ENCODE measurements at places on chromosomes 1 and 21.
A peak's percentile ranks its signal among the peaks of the same experiment; 100 is the strongest.

DNA sequence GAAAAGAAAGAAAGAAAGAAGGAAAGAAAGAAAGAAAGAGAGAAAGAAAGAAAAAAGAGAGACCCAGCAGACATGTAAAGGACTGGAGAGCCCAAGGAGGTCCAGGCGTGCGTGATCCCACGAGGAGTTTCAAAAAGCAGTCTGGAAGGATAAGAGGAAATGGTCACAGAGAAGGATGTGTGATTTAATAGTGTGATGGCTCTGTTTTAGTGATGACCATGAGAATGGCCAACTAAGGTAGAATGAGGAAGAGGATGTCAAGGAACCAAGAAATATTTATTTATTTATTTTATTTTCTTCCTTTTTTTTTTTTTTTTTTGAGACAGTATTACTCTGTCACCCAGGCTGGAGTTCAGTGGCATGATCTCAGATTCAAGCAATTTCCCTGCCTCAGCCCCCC lies 25.5 kb downstream of the PTGS2 start:
- H3K4me3 ChIP-seq = no peak overlapping the region
- no peak for DNase-seq

- no peak overlapping the region for H3K4me3 ChIP-seq
- H3K36me3 ChIP-seq = peaks cover 28% of the 10 kb centered on the region
- no peaks in the 10 kb centered on the region for H3K27me3 ChIP-seq
- H3K27ac ChIP-seq = no peak overlapping the region
- DNase-seq = no peak
These were observed 79.5 kb downstream of the STUM start for GRCh38 chr1:226627924-226628611.

- no peak overlapping the region for H3K4me3 ChIP-seq
- H3K27ac ChIP-seq = no peak overlapping the region
- H3K36me3 ChIP-seq = no peaks in the 10 kb centered on the region
- no peaks in the 10 kb centered on the region for H3K4me1 ChIP-seq
These were observed 89.4 kb downstream of the SEC16B start for GRCh38 chr1:177880339-177880891.

GRCh38 chr1:10519016-10519417 lies 44.3 kb downstream of the PEX14 start:
- no peaks in the 10 kb centered on the region for H3K36me3 ChIP-seq
- H3K27ac ChIP-seq = no peak overlapping the region
- no peaks in the 10 kb centered on the region for H3K27me3 ChIP-seq
- no peak for DNase-seq
- H3K4me3 ChIP-seq = no peak overlapping the region

DNA sequence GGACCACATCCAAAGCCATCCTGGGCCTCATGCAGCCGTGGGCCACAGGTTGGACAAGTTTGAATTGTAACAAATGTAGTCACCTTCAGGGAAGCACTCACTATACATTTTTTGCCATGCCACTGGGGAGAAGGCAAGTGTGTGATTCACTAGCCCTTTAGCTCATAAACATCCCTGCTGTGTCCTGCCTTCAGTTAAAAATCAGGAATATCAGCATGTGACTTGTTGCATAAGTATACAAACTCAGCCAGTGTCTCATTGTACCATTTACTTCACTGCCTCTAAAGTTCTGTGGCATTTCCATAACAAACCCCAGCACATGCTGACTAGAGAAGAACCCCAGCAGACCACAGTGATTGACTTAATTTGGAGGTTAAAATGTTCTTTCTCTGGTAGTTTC lies 142.0 kb upstream of the C1orf105 start:
- H3K27me3 ChIP-seq = no peaks in the 10 kb centered on the region
- no peaks in the 10 kb centered on the region for H3K4me1 ChIP-seq
- H3K27ac ChIP-seq = no peak overlapping the region
- H3K36me3 ChIP-seq = no peaks in the 10 kb centered on the region

- no peaks in the 10 kb centered on the region for H3K27me3 ChIP-seq
- H3K4me1 ChIP-seq = peaks cover 9% of the 10 kb centered on the region
- no peak overlapping the region for H3K27ac ChIP-seq
- H3K4me3 ChIP-seq = no peak overlapping the region
- no peaks in the 10 kb centered on the region for H3K36me3 ChIP-seq
These were observed 138.7 kb downstream of the RUNX1 start for GRCh38 chr21:34910396-34910795.

- peaks cover 10% of the 10 kb centered on the region for H3K4me1 ChIP-seq
- H3K36me3 ChIP-seq = no peaks in the 10 kb centered on the region
- no peak overlapping the region for H3K4me3 ChIP-seq
- no peak for DNase-seq
- no peaks in the 10 kb centered on the region for H3K27me3 ChIP-seq
- H3K27ac ChIP-seq = no peak overlapping the region
These were observed 25.8 kb downstream of the PIGP start for GRCh38 chr21:37047079-37047478.

GRCh38 chr21:43325968-43326715 lies 100.8 kb downstream of the SIK1 start:
- H3K27me3 ChIP-seq = no peaks in the 10 kb centered on the region
- no peak overlapping the region for H3K4me3 ChIP-seq
- no peak for DNase-seq
- H3K27ac ChIP-seq = no peak overlapping the region
- H3K36me3 ChIP-seq = no peaks in the 10 kb centered on the region

- H3K27ac ChIP-seq = no peak overlapping the region
- H3K36me3 ChIP-seq = no peaks in the 10 kb centered on the region
- no peaks in the 10 kb centered on the region for H3K4me1 ChIP-seq
- no peaks in the 10 kb centered on the region for H3K27me3 ChIP-seq
- no peak for DNase-seq
- H3K4me3 ChIP-seq = no peak overlapping the region
These were observed 83.1 kb upstream of the LYPLAL1 start for GRCh38 chr1:219090607-219091006.

DNA sequence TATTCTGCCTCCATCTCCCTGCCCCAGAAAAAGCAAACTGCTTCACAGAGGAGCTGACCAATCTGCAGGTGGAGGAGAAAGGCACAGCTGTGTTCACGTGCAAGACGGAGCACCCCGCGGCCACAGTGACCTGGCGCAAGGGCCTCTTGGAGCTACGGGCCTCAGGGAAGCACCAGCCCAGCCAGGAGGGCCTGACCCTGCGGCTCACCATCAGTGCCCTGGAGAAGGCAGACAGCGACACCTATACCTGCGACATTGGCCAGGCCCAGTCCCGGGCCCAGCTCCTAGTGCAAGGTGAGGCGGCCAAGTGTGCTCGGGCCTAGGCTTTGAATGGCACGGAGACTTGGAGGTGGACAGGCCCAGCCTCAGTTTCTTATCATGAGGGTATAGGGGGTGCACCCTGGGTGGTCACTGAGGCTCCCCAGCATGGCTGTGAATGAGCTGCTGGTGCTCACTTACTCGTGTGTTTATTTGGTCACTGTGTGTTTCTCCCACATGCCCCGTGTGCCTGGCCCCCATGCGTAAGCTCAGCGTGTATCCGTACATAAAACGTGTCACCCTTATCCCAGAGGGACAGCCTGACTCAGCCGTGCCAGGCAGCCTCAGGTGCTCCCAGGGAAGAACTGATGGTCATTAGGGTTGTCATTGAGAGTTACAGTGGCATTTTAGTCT lies 75.8 kb downstream of the OBSCN start:
- no peaks in the 10 kb centered on the region for H3K4me1 ChIP-seq
- H3K4me3 ChIP-seq = no peak overlapping the region
- H3K36me3 ChIP-seq = no peaks in the 10 kb centered on the region
- H3K27ac ChIP-seq = no peak overlapping the region
- no peak for DNase-seq
- H3K27me3 ChIP-seq = no peaks in the 10 kb centered on the region

- no peak overlapping the region for H3K4me3 ChIP-seq
- DNase-seq = no peak
- H3K4me1 ChIP-seq = no peaks in the 10 kb centered on the region
- no peak overlapping the region for H3K27ac ChIP-seq
These were observed 53.2 kb downstream of the LACTBL1 start for GRCh38 chr1:22919341-22920025.

DNA sequence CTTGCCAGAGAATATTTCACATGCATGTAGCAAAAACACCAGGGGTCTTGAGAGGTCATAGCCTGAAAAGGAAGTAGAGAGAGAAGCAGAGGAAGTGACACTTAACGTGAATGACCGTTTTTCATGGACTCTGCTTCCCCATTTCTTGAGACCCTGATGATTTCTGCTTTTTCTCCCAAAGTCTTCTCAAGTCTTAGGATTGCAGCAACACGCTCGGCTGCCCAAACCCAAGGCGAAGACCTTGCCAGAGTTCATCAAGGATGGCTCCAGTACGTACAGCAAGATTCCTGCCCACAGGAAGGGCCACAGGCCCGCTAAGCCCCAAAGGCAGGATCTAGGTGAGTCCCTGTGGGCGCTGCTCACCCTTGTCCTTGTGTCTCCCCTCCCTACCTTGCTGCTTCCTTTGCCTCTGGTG lies 12.8 kb downstream of the THEMIS2 start:
- H3K27me3 ChIP-seq = no peaks in the 10 kb centered on the region
- peaks cover 67% of the 10 kb centered on the region for H3K36me3 ChIP-seq
- no peak overlapping the region for H3K4me3 ChIP-seq
- no peak for DNase-seq
- H3K27ac ChIP-seq = no peak overlapping the region

GRCh38 chr1:156884560-156885184 lies 8.8 kb upstream of the PEAR1 start:
- H3K4me3 ChIP-seq = no peak overlapping the region
- no peaks in the 10 kb centered on the region for H3K27me3 ChIP-seq
- H3K27ac ChIP-seq = no peak overlapping the region
- H3K4me1 ChIP-seq = no peaks in the 10 kb centered on the region
- DNase-seq = no peak
- no peaks in the 10 kb centered on the region for H3K36me3 ChIP-seq

DNA sequence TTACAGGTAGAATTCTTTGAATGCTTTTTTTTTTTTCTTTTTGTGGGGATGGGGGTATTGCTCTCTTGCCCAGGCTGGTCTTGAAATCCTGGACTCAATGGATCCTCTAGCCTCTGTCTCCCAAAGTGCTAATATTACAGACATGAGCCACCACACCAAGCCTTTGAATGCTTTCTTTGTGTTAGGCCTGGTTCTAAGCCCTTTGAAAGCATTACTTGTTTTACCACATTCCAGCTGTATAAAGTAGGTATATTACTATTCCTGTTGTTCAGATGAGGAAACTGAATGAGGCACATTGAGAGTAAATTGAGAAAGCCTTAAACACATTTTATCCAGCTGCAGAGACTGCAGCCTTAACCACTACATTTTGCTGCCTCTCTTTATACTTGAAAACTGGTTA lies 841.8 kb upstream of the ADGRL4 start:
- no peak overlapping the region for H3K4me3 ChIP-seq
- no peaks in the 10 kb centered on the region for H3K36me3 ChIP-seq
- H3K4me1 ChIP-seq = no peaks in the 10 kb centered on the region
- no peak for DNase-seq
- no peaks in the 10 kb centered on the region for H3K27me3 ChIP-seq

GRCh38 chr1:113678159-113678469 lies 81.2 kb downstream of the PHTF1 start:
- no peaks in the 10 kb centered on the region for H3K36me3 ChIP-seq
- H3K27ac ChIP-seq = no peak overlapping the region
- H3K27me3 ChIP-seq = no peaks in the 10 kb centered on the region
- DNase-seq = no peak

- H3K4me3 ChIP-seq = no peak overlapping the region
- H3K27ac ChIP-seq = no peak overlapping the region
- H3K4me1 ChIP-seq = no peaks in the 10 kb centered on the region
- DNase-seq = no peak
These were observed 161.3 kb downstream of the NEK7 start for GRCh38 chr1:198318085-198318484.

DNA sequence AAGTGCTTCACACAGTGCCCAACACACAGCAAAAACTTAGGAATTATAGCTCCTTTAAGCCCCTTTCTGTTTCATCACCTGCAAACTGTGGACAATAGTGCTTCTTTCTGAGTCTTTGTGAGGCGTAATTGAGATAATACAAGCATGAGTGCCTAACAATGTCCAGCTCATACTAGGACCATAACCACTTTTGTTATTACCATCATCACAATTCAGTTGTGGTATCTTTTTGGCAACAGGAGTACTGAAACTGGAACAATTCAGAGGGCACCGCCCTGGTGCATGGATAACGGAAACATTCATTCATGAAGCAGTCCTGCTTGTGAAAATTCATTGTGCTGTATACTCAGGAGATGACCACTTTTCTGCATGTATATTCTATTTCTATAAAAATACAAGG lies 18.2 kb downstream of the DNAJC11 start:
- no peaks in the 10 kb centered on the region for H3K4me1 ChIP-seq
- no peak for DNase-seq
- no peak overlapping the region for H3K27ac ChIP-seq
- no peaks in the 10 kb centered on the region for H3K27me3 ChIP-seq

DNA sequence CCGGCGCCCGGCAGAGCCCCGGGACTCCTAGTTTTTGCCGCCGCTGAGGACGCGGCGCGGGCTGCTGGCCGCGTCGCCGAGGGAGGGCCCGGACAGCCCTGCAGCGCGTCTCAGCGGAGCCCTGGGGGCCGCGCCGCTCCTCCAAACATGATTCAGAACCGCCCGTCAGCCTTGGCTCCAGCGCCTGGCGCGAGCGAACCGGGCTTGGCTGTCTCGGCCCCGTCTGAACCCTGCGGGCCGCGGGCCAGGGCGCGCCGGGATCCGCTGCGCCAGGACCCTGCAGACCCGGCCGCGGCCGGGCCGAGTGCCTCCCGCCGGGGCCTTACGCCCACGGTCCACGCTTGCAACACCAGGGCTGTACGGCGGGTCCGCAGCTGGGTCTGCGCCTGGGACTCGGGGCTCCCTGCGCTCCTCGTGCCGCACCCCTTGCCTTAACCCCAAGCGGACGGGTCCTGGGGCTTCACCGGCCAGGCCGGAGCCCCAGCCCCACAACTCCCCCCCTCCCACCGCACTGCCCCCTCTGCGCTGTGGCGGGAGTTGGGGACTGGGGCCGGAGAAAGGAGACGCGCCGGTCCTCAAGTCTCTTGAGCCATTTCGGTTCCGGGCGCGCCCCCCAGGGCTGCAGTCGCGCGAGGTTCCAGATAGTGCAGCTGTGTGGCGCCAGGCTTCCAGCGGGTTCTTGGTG lies 48.4 kb upstream of the CD34 start:
- H3K27ac ChIP-seq = no peak overlapping the region
- DNase-seq = no peak
- H3K27me3 ChIP-seq = no peaks in the 10 kb centered on the region
- H3K4me3 ChIP-seq = peak overlapping the region; percentile 27
- peaks cover 3% of the 10 kb centered on the region for H3K4me1 ChIP-seq

DNA sequence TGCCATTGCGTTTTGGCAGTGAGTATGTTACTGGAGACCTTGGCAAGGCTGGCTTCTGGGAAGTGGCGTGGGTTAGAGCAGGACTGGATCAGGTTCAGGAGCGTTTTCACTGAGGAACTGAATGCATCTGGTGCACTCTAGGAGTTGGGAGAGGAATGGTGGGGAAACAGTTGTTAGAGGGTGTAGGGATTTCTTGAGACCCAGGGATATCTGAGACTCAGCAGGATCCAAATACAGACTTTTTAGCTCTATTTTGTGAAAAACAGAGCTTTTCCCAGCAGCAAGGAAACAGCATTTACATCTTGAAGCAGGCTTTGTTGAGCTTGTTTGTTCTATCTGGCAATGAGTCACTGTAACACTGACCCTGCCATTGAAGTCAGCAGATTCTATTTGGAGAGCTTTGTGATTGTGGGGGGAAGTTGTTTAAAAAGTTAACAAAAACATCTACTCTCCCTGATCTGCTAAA lies 56.9 kb upstream of the NRIP1 start:
- H3K27me3 ChIP-seq = no peaks in the 10 kb centered on the region
- no peaks in the 10 kb centered on the region for H3K36me3 ChIP-seq
- H3K4me3 ChIP-seq = no peak overlapping the region
- no peaks in the 10 kb centered on the region for H3K4me1 ChIP-seq
- no peak for DNase-seq

- H3K27me3 ChIP-seq = no peaks in the 10 kb centered on the region
- H3K27ac ChIP-seq = no peak overlapping the region
- no peak overlapping the region for H3K4me3 ChIP-seq
- DNase-seq = no peak
- H3K36me3 ChIP-seq = no peaks in the 10 kb centered on the region
These were observed 122.0 kb downstream of the GLIS1 start for GRCh38 chr1:53616927-53617326.
